CD8-positive, alpha-beta memory T cell (primary cell): ENCODE measurements at places on chromosomes 7 and 10. TPM values are rescaled to one million over a fixed set of nuclear protein-coding genes. Genes with fewer than 3 reads are reported as not detected.

The GIMAP6 gene
- total RNA-seq = 45.8 TPM

DNA sequence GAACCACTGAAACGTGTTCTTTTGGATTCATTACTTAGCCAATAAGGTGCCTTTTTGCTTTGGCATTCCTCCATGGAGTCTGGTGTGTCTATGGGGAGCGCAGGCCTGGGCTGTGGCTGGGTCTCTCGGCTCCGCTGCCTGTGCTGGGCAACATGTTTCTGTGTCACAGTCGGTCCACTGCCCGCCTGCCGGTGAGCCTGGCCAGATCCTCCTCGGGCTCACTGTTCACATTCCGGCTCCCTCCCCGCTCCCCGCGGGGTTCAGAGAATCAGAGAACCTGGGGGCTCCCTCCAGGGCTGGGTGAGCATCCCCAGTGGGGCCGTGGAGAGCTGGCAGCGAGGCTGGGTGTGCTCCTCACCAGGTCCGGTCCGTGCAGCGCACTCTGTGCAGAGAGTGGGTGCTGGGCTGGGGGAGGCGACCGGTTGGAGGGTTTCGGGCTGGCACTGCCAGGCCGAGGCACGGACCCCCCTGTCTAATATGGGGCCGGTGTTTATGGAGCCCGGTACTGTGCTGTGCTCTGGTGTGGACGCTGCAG lies 70.4 kb downstream of the INPP5A start:
- no peak overlapping the region for H3K4me3 ChIP-seq
- no peak overlapping the region for H3K27ac ChIP-seq
- no peak for DNase-seq
- peaks cover 6% of the 10 kb centered on the region for H3K4me1 ChIP-seq
- H3K27me3 ChIP-seq = no peaks in the 10 kb centered on the region
- H3K36me3 ChIP-seq = no peaks in the 10 kb centered on the region

The RNLS gene
- total RNA-seq = 7.0 TPM

GRCh38 chr10:76497666-76498065 lies 1066.2 kb downstream of the LRMDA start:
- no peaks in the 10 kb centered on the region for H3K36me3 ChIP-seq
- no peak overlapping the region for H3K27ac ChIP-seq
- no peaks in the 10 kb centered on the region for H3K27me3 ChIP-seq
- no peaks in the 10 kb centered on the region for H3K4me1 ChIP-seq
- DNase-seq = no peak

DNA sequence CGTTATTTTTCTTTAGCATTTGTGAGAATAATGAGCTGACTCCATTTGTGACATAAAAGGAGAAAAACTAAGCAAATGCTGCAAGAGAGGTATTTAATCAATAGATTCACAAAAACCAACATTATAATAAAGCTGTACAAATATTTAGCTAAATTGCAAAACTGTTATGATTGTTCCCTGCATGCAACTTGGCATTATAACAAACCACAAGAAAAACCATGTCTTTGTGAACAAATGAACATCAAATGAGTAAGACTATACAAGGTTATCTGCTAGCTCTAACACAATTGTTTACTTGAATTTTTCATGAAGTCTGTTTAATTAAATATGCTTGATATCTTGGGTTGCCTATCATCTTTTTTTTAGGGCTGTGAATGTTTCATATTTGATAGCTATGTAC lies 50.8 kb upstream of the PPP1R9A start:
- no peaks in the 10 kb centered on the region for H3K36me3 ChIP-seq
- H3K27ac ChIP-seq = no peak overlapping the region
- H3K4me3 ChIP-seq = no peak overlapping the region
- DNase-seq = no peak
- H3K27me3 ChIP-seq = no peaks in the 10 kb centered on the region

DNA sequence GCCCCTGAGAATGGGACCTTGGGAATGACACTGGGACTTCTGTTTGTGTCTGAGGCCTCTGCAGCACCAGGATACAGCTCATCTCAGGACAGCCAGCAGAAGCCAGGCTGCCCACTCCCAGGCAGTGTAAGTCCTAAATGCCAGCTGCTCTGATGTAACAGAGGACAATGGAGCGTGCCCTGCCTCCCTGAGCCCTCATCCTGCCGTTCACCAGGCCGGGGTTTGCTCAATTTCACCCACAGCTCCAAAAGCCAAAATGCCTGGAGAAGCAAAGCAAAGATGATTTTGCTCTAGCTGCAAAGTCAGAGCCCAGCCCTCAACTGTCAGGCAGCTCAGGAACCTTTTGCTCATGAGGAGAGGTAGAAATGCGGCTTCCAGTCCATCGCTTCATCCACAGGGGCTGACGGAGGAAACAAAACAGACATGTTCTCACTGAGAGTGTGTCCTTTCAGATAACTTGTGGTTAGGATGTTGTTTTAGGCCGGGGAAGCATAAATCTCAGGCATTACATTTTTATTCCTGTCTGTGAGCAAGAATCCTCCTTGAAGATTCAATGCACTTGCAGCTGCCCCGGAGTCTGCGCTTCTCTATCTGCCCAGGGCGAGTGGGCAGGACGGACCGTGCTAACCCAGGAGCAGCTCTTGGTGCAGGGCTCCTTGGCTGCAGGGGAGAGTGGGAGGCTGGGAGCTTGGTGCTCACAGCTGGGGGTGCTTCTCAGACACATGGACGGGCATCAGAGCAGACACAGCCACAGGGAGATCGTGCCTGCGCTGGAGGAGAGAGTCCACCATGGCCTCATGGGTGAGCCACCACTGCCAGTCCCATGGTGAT lies 83.2 kb upstream of the CHST15 start:
- H3K27me3 ChIP-seq = no peaks in the 10 kb centered on the region
- no peak overlapping the region for H3K27ac ChIP-seq
- no peak overlapping the region for H3K4me3 ChIP-seq
- H3K36me3 ChIP-seq = no peaks in the 10 kb centered on the region
- no peak for DNase-seq
- H3K4me1 ChIP-seq = no peaks in the 10 kb centered on the region
